ENCODE measurements at places on chromosomes 6 and 20. TPM values are rescaled to one million over a fixed set of nuclear protein-coding genes. Genes with fewer than 3 reads are reported as not detected.

Gene KCNQ2
- total RNA-seq = not detected

Gene CD24
- 0.28 TPM for total RNA-seq

Gene MAFB
- total RNA-seq = not detected

Gene PPP1R3D
- total RNA-seq = 4.7 TPM

Gene CASS4
- 26.1 TPM for total RNA-seq

Gene FAM50B
- total RNA-seq = 3.9 TPM

Gene ZNF311
- total RNA-seq = 0.36 TPM

Gene HSPA1B
- total RNA-seq = 118 TPM

Gene TINAG
- not detected for total RNA-seq

Gene RAET1L
- not detected for total RNA-seq

Gene RIN2
- total RNA-seq = 72.2 TPM

Gene CFAP206
- 0.28 TPM for total RNA-seq

Gene ADGRG6
- total RNA-seq = 22.5 TPM

Gene TMEM170B
- 0.28 TPM for total RNA-seq

Gene CRISP3
- total RNA-seq = not detected

Gene LHFPL5
- not detected for total RNA-seq

Gene FAM184A
- total RNA-seq = not detected

Gene KCNG1
- 23.7 TPM for total RNA-seq

Gene CEP85L
- 24.2 TPM for total RNA-seq

Gene SHLD1
- total RNA-seq = 1.9 TPM

Gene SNPH
- 4.7 TPM for total RNA-seq

Gene ENPP1
- 38.9 TPM for total RNA-seq
